ENCODE measurements at places on chromosomes 12 and 14.

- DNase-seq, result no peak
These were observed 184.7 kb downstream of the SRGAP1 start for GRCh38 chr12:64029013-64029857.

DNA sequence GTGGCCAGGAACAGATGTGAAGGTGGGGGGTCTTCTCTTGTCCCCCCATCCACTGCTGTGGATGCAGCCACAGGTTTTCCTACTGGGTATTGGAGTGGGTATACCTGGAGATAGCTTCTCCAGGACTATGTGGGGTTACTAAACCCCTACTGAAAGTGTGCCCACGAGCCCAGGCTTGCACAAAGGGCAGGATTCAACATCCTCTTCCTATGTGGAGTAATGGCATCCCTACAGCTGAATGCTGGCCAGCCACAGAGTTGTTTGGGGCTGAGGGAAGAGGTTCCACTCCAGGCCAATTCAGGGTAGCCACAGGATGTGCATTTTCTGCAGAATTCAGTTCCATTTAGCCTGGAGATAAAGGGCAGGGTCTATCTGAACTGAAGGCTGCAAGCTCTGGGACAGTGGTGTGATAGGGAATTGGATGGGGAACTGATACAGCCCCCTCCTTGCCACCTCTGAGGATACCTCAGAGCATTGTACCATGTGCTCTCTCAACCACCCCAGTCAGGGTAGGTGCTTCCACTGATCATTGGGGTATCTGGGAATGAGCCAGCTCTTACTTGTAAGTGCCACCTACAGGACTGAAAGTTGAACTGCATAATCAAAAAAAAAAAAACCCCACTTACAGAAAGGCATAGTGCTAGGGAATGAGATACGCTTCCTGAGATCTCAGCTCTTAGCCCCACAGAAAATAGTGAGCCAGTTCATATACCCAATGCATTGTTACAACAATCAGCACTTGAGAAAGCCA, 187.1 kb downstream of the KITLG start:
- no peak for DNase-seq

DNA sequence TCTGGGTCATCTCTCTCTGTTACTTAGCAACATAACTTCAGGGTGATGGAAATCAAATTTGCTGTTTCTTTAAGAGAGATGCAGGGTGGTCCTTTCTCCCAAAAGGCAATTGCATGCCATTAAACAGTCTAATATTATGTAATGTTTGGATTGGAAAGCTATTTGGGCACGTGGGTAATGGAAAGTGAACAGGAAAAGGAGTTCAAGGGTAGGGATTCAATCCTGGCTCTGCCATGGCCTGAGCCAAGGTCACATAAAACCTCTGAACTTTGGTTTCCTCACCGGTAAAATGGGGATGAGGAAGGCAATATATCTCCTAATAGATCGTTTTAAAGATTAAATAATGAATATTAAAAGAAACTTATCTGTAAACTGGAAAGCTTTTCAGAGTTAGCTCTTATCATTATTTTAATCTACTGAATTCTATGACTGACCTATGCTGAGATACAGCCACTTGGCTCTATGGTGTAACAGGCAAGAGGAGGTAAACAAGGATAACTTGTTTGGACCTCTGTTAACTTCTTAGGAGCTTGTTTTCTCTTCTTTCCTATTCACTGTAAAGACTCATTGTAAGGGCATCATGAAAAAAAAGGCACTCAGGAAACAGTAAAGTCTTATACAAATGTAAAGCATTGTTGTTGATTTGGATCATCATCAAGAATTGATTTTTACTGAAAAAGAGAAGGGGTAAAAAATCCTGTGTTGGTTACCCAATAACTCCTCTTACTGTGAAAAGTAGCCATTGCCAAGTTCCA, 55.7 kb upstream of the OVCH1 start:
- no peak for DNase-seq

DNA sequence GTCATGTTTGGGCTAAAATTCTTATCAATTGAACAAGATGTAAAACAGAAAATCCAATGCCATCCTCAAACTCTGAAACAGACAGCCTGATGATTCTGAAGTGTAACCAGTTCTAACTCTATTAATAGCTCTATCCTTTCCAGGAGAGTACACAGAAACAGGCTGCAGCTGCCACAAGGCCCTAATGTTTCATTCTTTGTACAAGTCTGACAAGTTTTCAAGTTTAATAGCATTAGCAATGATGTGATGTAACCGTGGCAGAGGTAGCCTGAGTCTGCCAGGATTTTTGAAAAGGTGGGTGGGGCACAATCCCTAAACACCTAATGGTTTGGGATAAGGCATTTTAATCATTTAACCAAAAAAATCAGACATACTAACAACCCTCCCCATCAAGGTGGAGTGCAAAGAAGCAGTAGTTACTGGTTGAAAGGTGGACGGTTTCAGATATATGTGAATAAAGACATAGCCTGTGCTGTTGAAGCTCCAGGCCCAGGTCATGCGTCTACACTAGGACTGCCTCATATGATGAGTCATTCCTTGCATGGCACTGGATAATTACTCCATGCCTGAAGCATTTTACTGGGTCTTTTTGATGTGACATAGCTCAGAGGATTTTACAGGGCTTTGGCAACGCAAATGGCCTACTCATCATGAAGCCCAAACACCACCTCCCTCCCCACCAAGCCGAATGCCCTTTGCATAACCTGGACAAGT, 145.1 kb upstream of the GRIP1 start:
- DNase-seq, result no peak

- DNase-seq, result no peak
These were observed 1080.7 kb downstream of the LRFN5 start for GRCh38 chr14:42687421-42687820.

- DNase-seq, result no peak
These were observed 87.0 kb downstream of the HMGA2 start for GRCh38 chr12:65911321-65911720.

- no peak for DNase-seq
These were observed 88.3 kb upstream of the AMN1 start for GRCh38 chr12:31817120-31817519.

- DNase-seq, result no peak
These were observed 10.7 kb downstream of the PCNX4 start for GRCh38 chr14:60102389-60102788.

GRCh38 chr12:33044447-33044846, 147.9 kb upstream of the PKP2 start:
- no peak for DNase-seq

DNA sequence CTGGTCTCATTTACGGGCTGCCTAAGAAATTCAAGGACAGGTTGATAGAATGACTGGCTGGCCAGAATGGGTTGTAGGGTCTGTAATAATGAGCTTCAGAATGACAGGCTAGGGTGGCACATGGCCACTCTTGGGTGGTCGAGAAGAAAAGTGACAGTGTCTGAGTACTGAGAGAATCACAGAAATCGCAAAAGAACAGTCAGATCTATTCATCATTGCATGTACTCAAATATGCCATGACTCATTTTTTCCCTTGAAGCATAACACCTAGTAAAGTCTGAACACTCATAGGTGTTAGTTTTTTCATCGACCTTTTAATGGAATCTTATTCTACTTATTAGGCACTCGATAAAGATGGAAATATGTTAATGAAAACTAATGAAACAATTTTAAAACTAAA, 37.8 kb upstream of the SEL1L start:
- DNase-seq, result no peak

GRCh38 chr12:50069539-50069938, 12.1 kb downstream of the ASIC1 start:
- no peak for DNase-seq
